Stimulated activated naive CD4-positive, alpha-beta T cell treated with Interleukin-2 at 50 U/mL for 16 hours (primary cell): ENCODE measurements at places on chromosomes 7 and 10.

- peak; percentile 68 for DNase-seq
Measured at GRCh38 chr7:36291387-36292316, 98.0 kb upstream of the ANLN start.

DNA sequence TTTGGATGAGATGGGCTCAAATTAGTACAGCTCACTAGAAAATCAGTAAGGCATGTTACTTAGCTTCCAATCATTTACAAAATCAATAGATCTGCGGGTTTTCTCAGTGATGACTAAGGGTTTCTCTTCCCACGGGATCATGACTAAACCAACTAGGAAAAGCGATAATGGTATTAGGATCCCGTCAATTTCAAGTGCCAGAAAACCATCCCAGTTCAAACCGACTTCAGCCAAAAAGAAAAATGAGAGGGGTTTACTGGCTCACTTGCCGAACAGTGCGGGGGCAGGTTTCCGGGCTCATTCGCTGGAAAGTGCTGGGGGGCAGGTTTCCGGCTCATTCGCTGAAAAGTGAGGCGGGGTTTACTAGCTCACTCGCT is 62.1 kb upstream of the LYZL2 start:
- no peak for DNase-seq

GRCh38 chr10:119319161-119319919 is 112.0 kb downstream of the GRK5 start:
- DNase-seq = no peak

- DNase-seq = no peak
Measured at GRCh38 chr10:102434394-102435132, 2.2 kb upstream of the CUEDC2 start.

DNA sequence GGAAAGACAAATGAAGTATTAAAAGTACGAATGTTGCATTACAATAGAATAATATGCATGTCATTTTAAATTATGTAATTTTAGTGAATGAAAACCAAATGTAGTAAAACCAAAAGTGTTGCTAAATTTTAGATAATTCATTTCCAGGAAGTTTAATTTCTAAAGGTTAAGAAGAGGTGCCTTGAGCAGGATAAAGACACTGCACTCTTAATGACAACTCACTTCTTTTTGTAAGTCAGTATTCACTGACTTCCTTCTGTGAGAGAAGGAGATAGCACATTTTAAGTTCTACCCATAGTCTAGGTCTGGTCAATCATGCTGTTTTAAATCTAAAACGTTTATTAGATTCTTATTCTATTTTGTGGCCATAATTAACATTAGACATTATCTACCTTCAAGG is 160.2 kb downstream of the CRPPA start:
- DNase-seq = no peak

DNA sequence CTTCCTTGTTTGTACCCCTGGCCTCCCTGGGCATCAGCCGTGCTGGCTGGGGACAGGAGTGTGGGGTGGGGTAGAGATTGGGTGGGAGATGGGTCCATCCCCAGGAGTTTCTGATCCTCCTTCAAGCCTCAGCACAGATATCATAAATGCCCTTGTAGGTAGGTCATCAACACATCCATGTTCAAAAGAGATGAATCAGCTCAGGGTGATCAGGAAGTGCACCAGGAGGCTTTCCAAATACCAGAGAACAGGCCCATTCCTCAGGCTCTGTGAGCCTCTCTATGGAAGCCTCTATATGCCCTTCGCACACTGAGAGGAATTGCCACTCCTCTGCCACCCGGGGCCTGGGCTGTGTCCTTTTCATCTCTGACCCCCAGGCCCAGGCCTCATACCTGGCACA is 31.9 kb upstream of the ADCYAP1R1 start:
- DNase-seq = no peak

DNA sequence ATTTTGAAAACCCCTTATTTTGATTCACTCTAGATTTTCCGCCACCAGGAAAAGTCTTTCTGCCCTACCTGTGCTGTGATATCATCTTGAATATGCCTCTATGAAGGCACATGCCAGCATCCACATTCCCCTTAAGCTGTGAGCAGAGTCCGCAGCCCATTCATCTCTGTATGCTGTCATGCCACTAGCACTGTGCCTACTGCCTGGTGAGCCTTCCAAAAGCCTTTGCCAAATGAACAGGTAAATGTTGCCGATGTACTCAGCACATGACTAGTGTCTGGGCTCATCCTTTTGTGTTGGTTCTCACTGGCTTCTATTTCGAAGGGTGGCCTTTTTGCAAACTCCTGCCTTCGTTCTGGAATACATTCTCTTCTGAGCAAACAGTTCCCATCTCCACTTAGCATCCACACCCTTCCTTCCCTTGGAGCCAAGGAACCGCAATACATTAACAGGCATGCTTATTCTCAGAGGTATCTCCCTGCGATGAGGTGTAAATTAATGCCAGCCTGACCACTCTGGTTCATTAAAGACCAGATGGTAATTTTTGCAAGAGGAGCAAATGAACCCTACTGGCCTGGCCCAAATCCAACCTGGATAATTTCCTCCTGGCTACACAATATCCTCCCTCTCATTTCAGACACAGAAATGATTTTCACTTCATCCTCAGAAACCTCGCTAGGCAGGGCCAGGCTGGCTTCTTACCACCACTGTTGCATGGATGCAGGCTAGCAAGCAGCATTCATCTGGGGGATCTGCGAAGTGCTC is 339.7 kb upstream of the NFE2L3 start:
- no peak for DNase-seq

GRCh38 chr7:99137411-99138180 is 6.3 kb downstream of the SMURF1 start:
- no peak for DNase-seq

DNA sequence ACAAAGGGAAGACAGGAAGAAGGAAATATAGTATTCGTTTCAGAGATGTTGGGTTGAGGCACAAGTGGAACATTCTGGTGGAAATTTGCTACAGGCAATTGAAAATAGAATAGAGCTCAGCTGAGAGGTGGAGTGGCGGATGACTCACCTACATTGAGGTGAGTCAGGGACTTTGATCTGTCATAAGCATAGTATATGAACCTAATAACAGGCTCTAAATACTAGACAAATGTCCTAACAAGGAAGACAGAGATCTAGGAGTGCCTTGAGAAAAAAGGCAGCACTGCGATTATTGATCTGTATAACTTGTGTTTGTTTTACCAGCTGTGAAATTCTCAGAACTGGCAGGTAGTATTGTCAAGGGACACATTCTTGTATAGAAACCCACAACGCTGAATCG is 907 bp upstream of the IFRD1 start:
- DNase-seq = peak; percentile 50

DNA sequence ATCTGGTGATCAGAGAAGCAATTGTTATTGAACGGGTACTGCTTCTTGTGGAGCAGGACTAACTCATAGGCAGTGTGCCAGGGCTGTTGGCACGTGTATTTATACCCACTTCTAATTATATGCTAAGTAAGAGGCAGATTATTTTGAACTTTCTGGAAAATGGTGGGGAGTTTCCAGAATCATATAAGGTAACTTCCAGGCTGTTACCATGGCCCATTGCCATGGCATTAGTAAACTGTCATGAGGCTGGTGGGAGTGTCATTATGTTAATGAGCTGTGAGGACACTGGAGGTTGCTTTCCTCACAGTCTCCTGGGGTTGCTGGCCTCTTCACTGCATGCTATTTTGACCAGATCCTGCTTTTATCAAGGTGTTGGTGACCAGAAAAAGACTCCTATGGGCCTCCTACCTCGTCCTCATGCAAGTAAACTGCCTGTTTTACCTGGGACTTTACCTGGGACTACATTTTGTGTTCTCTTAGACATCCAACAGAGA is 122.6 kb downstream of the KCND2 start:
- no peak for DNase-seq

DNA sequence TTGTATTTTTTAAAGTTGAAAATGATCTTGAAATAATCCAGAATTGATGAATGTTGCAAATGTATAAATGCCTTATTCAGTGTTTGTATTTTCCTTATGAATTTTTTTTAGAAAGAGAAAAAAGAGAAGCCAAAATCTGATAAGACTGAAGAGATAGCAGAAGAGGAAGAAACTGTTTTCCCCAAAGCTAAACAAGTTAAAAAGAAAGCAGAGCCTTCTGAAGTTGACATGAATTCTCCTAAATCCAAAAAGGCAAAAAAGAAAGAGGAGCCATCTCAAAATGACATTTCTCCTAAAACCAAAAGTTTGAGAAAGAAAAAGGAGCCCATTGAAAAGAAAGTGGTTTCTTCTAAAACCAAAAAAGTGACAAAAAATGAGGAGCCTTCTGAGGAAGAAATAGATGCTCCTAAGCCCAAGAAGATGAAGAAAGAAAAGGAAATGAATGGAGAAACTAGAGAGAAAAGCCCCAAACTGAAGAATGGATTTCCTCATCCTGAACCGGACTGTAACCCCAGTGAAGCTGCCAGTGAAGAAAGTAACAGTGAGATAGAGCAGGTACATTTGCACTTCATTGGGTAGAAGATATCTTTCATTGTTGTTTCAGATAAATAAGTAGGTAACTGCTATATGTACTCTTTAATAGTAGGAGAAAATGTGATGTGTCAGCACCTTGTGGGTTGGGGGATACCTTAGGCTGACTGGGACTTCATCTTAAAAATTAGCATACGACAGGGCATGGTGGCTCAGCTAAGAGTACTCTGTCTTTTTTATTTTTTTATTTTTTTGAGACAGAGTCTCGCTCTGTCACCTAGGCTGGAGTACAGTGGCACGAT is 3.9 kb downstream of the DDX21 start:
- DNase-seq = no peak

DNA sequence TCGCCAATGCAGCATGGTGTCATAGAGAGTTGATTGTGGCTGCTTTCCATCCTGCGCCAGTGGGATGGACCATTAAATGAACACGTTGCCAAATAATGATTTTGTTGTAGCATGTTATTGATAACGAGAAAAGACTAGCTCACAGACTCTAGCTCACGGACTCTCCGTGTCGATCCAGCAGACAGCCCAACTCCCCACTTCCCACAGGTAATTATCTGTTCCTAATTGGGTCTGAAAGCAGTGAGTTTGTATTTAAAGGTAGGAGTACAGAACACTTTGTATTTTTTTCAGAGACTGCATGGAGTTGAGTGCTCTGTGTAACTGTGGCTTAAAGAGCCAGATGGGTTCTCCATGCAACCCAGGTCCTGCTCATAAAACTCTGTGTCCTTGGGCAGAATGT is 1250.5 kb downstream of the TYW1 start:
- DNase-seq = no peak

DNA sequence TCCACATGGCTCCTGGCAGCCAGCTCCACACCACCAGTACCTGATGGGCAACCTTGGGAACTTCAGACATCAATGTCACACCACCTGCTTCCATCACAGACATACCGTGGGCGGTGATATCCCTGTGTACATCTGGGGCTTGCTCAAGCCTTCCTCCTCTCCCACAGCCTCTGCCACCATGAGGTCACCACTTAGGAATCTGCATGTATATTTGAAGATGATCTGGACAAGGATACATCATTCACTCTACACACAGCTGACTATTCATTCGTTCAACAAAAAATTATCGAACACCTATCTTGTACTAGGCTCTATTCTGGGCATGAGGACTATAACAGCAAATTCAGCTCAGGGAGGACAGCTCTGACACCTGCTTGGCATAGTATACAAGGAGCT is 6.8 kb downstream of the DLG5 start:
- DNase-seq = no peak
